Putamen (tissue), 1 donor: ENCODE measurements at places on chromosomes 1 and 21.

GRCh38 chr1:151085953-151086559 lies 15.5 kb downstream of the GABPB2 start:
- DNase-seq: no peak

DNA sequence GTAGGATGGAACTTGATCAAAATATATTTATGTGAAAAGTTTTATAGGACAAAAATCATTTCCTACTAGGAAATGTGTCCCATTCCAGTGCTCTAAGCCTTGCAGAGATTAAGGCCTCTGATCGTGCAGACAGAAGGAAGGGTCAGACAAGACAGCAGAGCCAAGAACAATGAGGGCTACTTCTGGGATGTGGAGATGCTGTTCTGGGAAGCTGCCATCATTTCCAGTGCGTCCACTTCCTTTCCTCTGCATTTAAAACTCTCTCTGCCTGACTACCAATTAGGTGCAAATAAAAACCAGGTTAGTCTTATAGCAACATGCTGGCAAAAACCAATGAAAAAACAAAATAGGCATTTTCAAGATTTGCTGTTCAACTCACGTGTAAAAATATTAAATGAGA lies 36.1 kb downstream of the BEND5 start:
- no peak for DNase-seq

DNA sequence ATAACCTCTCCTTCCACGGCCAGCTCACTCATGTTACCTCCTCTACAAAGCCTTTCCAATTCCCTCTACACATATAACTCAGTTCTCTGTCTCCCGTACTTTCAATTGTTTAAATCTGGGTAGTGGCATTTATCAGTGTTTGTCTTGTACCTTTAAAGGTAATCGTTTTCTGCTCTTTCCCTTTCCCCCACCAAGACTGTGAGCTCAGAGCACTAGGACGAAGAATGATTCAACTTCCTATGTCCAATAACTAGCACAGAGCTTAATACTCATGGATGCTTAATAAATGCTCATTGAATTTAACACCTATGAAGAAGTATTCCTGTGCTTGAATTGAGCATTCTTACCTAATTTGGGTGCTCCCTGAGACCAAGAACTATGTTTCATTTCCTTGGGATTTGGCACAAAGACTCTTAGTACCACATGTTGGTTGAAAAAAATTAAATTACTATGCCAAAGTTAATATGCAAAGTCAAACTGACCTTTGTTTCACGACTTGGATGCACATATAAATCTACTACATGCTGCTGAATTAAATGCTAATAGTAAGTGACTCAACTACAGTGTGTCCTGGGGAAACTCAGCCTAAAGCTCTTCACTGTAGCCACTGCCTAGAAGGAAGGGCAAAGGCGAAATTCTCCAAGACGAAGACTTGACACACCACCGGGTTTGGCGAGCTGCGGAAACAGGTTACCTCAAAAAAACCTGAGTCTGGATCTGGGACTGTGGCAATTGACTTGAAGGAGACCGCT lies 30.6 kb upstream of the C1orf185 start:
- no peak for DNase-seq

- no peak for DNase-seq
These were observed 60.1 kb downstream of the KCNAB2 start for GRCh38 chr1:6105763-6106162.

- DNase-seq: no peak
These were observed 1423.9 kb upstream of the PRMT6 start for GRCh38 chr1:105632342-105633196.

DNA sequence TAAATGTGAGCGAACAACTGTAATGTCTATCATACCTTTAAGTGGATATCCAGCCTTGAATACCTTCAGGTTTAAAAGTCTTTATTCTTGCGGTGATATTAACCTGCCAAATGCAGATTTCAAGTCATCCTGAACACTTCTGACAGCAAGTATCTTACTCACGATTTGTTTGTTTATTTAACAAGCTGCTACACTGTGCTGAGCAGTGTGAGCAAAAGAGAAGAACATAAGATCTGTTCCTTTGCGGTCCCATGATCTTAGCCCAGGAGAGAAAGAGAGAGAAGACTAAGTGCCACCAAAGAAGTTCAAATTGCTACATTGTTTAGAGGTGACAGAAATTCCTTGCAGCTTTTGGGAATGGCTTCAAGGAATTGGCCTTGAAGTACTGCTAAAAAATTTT lies 9.5 kb upstream of the IL24 start:
- no peak for DNase-seq

GRCh38 chr21:26888931-26889330 lies 43.7 kb upstream of the ADAMTS1 start:
- DNase-seq: no peak

DNA sequence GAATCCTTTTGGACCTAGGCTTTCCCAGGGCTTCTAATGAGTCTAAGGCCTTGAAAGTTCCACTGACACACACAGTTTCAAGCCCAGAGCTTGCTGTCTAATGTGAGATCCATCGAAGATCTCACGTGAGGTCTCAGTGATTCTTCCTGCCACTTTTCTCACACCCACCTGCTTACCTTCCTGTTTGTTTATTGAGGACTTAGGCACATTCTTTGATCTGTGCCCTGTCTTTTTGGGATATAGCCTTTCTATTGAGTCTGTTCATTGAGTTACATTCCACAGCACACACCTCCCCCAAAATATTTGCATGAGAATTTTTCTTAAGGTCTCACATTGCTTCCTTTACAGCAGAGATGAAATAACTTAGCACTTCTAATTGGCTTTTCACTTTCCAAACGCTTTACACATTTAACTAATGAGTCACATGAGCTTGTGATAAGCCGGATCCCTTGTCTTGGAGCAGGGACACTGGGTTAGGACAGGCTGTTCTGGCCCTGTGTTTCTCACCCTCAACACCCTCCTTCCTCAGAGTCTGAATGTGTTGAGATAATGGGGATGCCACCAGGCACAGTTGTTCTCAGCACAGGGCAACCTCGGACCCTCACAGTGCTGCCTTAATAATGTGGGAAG lies 288.3 kb downstream of the TM2D1 start:
- DNase-seq: no peak

DNA sequence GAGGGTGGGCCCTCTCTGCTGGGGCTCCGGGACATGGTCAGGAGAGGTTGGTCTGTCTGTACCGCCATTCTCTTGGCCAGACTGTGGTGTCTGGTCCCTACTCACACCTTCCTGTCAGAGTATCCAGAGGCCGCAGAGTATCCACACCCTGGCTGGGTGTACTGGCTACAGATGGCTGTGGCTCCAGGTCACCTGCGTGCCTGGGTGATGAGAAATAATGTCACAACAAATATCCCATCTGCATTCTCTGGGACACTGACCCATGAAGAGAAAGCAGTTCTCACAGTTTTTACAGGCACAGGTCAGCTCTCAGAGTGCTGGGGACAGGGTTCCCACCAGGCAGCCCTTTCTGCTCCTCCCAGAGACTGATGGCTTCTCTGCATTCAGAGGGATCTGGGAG lies 37.4 kb downstream of the ABCG1 start:
- DNase-seq: no peak

DNA sequence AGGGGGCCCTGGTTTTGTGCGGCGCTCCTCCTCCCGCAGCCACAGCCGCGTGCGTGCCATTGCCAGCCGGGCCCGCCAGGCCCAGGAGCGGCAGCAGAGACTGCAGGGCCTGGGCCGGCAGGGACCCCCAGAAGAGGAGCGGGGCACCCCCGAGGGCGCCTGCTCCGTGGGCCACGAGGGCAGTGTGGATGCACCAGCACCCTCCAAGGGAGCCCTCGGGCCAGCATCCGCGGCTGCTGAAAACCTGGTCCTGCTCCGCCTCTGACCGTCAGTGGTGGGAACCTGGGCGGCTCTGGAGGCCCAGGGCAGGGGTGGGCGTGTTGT lies 21.5 kb downstream of the PANK4 start:
- DNase-seq: no peak

- no peak for DNase-seq
These were observed 19.8 kb upstream of the VCAM1 start for GRCh38 chr1:100699744-100700143.

GRCh38 chr1:201461645-201462441 lies 7.1 kb downstream of the PHLDA3 start:
- peak; percentile 71 for DNase-seq

GRCh38 chr1:19979494-19979977 lies at the start of gene PLA2G2A:
Gene PLA2G2A (minus strand): TSS chr1:19979618. CDS start chr1:19978773, 845 bp downstream.
- no peak for DNase-seq

DNA sequence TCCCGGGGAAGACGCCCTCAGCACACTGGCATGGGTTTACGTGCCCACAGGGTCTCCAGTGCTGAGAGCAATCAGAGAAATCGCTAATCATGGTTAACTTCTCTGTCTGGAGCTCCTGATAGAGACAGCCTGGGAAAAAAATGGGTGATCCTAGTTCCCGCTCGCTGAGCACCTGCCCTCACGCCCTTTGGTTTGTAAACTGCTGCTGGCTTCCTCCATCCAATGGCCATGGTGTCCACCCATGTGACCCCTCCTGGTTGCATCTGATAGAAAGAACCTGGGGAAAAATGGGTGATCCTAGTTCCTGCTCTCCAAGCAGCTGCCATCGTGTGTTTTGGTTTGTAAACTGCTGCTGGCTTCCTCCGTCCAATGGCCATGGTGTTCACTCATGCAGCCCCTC lies 402.2 kb downstream of the PRDM2 start:
- no peak for DNase-seq

GRCh38 chr1:68231627-68232288 lies 565 bp downstream of the WLS start:
- DNase-seq: peak; percentile 56

- no peak for DNase-seq
These were observed 21.8 kb downstream of the ENAH start for GRCh38 chr1:225631021-225631663.

DNA sequence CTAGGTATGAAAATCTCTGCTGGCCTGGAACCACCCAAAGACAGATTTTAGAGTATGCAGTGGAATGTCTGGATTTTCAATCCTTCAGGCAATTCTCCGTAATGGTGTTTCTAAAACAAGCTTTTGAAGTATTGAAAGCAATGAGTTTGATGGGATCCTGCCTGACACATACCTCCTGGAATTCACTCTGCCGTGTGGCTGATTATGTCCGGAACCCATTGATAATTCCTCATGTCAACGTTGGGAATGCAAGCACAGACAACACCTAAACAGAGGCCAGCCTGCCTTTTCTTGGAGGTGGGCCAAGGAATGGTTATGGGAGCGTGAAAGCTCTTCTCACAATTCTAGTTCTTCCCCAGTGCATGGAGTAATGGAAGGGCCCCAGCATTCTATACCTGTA lies 168.9 kb upstream of the HMCN1 start:
- DNase-seq: no peak
